ENCODE measurements at places on chromosomes 6 and 20.

DNA sequence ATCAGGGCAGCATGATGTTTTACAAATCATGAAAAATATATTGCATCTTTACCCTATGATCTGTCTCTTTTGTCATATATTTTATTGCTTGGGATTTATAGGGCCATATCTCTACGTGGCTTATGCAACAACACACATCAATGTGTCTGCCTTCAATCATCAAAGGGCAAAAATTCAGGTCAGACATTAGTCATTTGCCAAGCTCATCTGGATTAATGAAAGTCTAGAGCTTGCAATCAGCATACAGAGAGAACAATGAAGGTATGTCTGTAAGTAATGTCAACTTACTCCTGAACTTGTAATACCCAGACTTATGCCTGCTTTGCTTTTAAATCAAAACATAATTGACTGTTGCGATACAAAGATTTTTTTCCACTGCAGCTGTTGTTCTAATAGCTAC is 282.7 kb downstream of the HAO1 start:
- DNase-seq: no peak

DNA sequence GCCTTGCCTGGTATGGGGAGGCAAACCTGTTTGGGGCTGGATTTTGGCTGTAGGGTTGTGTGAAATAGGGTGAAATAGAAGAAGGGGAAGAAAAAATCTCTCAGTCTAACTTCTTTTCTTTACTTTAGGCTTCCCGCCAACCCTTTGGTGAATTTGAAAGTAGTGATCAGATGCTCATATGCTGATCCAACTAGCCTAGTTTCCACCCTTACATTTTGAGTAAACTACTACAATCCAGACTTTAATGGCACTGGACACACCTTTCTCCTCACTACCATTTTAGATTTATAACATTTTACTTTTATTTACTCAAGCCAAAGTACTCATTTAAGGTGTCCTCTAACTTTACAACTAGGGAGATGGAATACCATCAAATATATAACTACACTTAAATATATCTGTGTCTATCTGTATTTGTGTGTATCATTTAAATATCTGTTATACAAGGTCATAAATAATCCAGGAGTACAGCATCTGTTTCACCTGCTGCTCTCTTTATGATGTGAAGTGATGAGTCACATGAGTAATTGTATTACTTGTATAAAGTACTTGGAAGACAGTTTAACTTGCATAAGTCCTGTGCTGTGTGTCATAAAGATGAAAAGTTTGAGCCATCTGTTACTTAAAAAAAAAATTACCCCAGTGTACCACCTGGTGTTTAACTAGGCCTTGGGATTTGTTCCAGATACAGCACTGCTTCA is 172.1 kb downstream of the CDKAL1 start:
- DNase-seq: peak; percentile 99

GRCh38 chr6:107868867-107869611 is 44.9 kb upstream of the SCML4 start:
- no peak for DNase-seq

DNA sequence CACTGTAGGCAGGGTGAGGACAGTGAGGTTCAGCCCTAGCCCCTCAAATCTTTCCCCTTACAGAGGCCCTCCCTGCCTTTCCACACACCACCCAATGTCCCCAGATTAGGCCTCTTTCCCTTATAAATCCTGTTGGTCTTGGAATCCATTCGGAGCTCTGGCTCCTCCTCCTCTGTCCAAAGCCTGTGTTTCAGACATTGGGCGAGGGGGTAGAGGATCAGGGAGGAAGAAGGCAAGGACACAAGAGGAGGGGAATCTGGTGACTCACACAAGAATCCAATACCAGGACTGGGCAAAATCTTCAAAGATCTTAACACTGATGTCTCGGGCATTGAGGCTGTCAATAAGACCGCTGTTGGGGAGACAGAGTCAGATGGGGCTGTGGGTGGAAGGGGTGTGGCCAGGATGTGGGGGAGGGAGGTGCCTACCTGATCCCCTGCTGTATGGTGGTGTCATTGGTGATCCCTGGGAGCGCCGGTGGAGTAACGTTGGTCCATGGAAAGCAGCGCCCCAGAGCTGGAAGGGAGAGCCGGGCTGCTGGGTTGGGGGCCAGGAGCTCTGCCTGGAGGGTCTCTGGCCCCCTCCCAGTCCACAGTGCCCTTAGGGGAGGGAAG is 7.6 kb downstream of the SLC44A4 start:
- no peak for DNase-seq

DNA sequence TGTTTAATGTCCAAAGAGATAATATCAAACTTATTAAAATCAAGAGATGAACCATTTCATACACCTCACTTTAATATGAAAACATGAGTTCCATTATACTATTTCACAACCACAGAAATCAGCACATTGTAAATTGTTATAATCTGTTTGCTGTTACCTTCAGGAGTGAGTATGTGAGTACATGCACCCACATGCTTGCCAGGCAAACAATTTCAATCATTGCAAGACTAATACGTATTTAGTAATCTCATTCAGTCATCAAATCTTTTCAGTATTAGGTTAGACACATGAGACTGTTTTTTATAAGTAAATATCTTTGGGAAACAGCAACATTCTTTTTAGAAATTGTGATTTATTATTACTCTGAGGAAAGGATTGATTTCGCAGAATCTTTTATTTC is 9.3 kb upstream of the EPM2A start:
- DNase-seq: no peak

- DNase-seq: no peak
Measured at GRCh38 chr20:60237981-60238380, 279.8 kb downstream of the CDH26 start.

DNA sequence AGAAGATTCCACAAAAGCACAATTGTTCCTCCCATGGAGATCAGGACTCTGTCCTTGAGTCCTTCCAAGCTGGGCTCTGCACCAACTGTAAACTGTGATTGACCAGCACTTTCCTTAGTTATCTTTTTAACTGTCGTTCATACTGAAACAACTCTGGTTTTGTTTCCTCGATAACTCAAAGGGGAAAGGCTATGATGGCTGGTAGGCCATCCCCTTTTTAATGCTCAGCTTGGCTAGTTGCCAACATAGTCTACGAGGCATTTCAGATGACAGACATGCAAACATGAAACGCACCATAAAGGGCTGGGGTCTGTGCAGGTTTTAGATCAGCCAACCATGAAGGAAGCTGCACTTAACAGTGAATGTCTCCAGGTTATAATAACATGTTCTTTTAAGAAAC is 497.1 kb upstream of the ARID1B start:
- no peak for DNase-seq

GRCh38 chr20:41119614-41120561 is 17.5 kb upstream of the PLCG1 start:
- DNase-seq: no peak

- no peak for DNase-seq
Measured at GRCh38 chr6:25232479-25232878, 46.7 kb upstream of the CARMIL1 start.

- no peak for DNase-seq
Measured at GRCh38 chr6:148395583-148396101, 53.0 kb downstream of the SASH1 start.

DNA sequence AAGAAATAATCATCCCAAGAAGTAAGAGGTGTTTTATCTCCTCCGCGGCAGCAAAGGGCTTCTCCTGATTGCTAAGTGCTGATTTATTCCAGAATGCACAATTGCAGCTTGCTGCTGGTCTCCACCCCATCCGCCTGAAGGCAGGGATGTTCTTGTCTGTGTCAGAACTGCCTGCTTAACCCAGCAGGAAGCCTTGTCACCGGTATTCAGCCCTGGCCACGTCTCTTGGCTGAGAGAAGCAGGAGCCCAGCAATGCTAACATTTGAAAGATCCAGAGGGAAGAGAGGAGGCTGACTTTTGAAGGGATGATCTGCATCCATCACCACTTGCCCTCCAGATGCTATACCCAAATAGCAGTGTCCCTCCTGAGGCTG is 4.2 kb downstream of the SCML4 start:
- no peak for DNase-seq

GRCh38 chr6:50884364-50884763 is 65.7 kb downstream of the TFAP2B start:
- DNase-seq: no peak

GRCh38 chr6:31882344-31882743 is 3.5 kb upstream of the SLC44A4 start:
- no peak for DNase-seq

- no peak for DNase-seq
Measured at GRCh38 chr6:121430514-121431460, 4.7 kb upstream of the GJA1 start.

DNA sequence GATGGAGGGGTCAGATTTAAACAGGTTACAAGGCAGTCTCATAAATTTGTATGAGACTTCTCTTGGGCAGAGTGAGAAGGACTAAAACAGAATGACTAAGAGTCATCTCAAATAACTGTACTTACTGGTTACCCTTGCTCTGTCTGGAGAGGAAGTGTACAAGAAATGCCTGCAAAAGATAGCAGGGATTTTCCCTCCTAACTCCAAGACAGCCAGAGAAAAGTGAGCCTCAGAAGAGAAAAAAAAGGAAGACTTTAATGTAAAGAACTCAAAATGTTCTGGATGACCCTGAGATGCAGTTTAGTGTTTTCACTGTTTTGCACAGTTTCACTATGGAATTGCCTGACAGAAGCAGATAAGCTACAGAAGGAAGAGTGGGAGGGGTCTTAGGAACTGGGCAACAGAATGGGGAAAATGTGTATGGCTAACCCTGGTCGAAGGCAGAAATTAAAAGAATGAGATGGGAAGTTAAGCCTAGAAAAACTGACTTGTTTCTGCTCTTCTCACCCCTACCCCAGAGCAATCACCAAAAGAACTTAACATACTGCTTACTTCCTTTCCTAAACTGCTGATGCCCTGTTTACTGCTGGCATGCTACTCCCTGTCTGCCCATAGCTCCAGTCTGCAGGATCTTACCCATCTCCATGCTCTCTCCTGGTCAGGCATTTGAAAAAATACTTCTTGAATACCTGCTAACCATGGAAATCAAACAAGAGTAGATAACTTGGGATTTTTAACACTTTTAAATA is 98.1 kb upstream of the MARCKS start:
- no peak for DNase-seq

DNA sequence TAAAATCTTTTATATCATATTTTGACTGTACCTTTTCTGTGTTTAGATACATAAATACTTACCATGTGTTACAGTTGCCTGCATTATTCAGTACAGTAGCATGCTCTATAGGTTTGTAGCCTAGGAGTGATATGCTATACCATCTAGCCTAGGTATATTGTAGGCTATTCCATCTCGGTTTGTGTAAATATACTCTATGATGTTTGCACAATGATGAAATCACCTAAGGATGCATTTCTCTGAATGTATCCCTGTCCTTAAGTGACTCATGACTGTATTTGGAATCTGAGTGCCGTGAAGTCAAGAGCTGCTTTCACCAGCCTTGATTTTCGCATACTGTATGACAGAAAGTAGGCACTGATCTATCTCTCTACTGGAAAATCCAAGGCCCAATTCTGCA is 129.9 kb downstream of the UTRN start:
- DNase-seq: no peak
